ENCODE measurements at places on chromosomes 3 and 15. TPM values are rescaled to one million over a fixed set of nuclear protein-coding genes. Genes with fewer than 3 reads are reported as not detected.

GRCh38 chr3:176987901-176988650, 209.2 kb downstream of the TBL1XR1 start:
- no peaks in the 10 kb centered on the region for H3K4me1 ChIP-seq
- peaks cover 6% of the 10 kb centered on the region for H3K36me3 ChIP-seq
- no peak overlapping the region for H3K4me3 ChIP-seq
- H3K27me3 ChIP-seq, result no peaks in the 10 kb centered on the region
- peak overlapping the region; percentile 5 for H3K27ac ChIP-seq

GRCh38 chr3:127734754-127735473, 62.2 kb downstream of the ABTB1 start:
- no peak overlapping the region for H3K4me3 ChIP-seq
- DNase-seq, result no peak
- peaks cover 37% of the 10 kb centered on the region for H3K4me1 ChIP-seq
- no peaks in the 10 kb centered on the region for H3K36me3 ChIP-seq
- peaks cover 8% of the 10 kb centered on the region for H3K27me3 ChIP-seq

DNA sequence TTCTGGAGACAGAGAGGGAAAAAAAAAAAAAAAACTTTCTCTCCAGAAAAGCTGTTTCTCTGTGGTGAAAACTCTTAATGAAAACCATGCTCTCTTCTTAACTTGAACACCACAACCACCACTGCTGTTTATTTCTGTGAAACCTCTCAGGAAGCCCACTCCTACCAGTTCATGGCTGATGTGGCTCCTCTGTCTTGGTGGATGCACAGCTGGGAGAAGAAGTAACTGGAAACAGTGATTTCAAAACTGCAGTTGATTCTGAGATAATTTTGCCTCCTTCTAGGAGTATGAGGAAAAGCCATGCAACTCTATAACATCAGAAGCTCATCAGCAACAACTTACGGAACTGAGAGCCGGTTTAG, 40.2 kb upstream of the PYGO1 start:
- H3K36me3 ChIP-seq, result peaks cover 25% of the 10 kb centered on the region
- H3K4me3 ChIP-seq, result no peak overlapping the region
- peaks cover 15% of the 10 kb centered on the region for H3K4me1 ChIP-seq
- no peaks in the 10 kb centered on the region for H3K27me3 ChIP-seq
- no peak overlapping the region for H3K27ac ChIP-seq

- no peak overlapping the region for H3K4me3 ChIP-seq
- H3K36me3 ChIP-seq, result no peaks in the 10 kb centered on the region
- H3K27me3 ChIP-seq, result no peaks in the 10 kb centered on the region
- H3K4me1 ChIP-seq, result no peaks in the 10 kb centered on the region
- H3K27ac ChIP-seq, result no peak overlapping the region
- DNase-seq, result no peak
Observed at GRCh38 chr3:167837466-167837865, 101.9 kb downstream of the SERPINI1 start.

- peaks cover 11% of the 10 kb centered on the region for H3K27me3 ChIP-seq
- peaks cover 2% of the 10 kb centered on the region for H3K36me3 ChIP-seq
- peak; percentile 65 for DNase-seq
- peaks cover 21% of the 10 kb centered on the region for H3K4me1 ChIP-seq
- peak overlapping the region; percentile 98 for H3K27ac ChIP-seq
- peak overlapping the region; percentile 99 for H3K4me3 ChIP-seq
Observed at GRCh38 chr3:61560517-61561373, 626 bp upstream of the PTPRG start.

GRCh38 chr15:38682861-38683260, 118.2 kb upstream of the RASGRP1 start:
- no peak overlapping the region for H3K4me3 ChIP-seq
- no peaks in the 10 kb centered on the region for H3K36me3 ChIP-seq
- no peak for DNase-seq
- H3K27me3 ChIP-seq, result peaks cover 14% of the 10 kb centered on the region

GRCh38 chr15:33292717-33293307, 18.0 kb upstream of the RYR3 start:
- H3K27me3 ChIP-seq, result no peaks in the 10 kb centered on the region
- H3K27ac ChIP-seq, result no peak overlapping the region
- H3K36me3 ChIP-seq, result no peaks in the 10 kb centered on the region
- peaks cover 5% of the 10 kb centered on the region for H3K4me1 ChIP-seq
- H3K4me3 ChIP-seq, result no peak overlapping the region
- DNase-seq, result peak; percentile 73

GRCh38 chr15:72113347-72114031, 4.5 kb downstream of the MYO9A start:
- H3K36me3 ChIP-seq, result no peaks in the 10 kb centered on the region
- H3K4me1 ChIP-seq, result peaks cover 22% of the 10 kb centered on the region
- peak overlapping the region; percentile 39 for H3K4me3 ChIP-seq
- DNase-seq, result no peak
- no peaks in the 10 kb centered on the region for H3K27me3 ChIP-seq

The NR2F2 gene
- total RNA-seq, result 150 TPM

The GRK7 gene
- total RNA-seq, result not detected
